SK-N-SH (cell line): ENCODE measurements at places on chromosomes 5 and 9. TPM values are rescaled to one million over a fixed set of nuclear protein-coding genes. Genes with fewer than 3 reads are reported as not detected.
A peak's percentile ranks its signal among the peaks of the same experiment; 100 is the strongest.

- no peak for DNase-seq
Measured at GRCh38 chr9:38234479-38235170, 157.9 kb upstream of the ALDH1B1 start.

- no peak for DNase-seq
Measured at GRCh38 chr5:150608991-150609390, 31.5 kb upstream of the SYNPO start.

DNA sequence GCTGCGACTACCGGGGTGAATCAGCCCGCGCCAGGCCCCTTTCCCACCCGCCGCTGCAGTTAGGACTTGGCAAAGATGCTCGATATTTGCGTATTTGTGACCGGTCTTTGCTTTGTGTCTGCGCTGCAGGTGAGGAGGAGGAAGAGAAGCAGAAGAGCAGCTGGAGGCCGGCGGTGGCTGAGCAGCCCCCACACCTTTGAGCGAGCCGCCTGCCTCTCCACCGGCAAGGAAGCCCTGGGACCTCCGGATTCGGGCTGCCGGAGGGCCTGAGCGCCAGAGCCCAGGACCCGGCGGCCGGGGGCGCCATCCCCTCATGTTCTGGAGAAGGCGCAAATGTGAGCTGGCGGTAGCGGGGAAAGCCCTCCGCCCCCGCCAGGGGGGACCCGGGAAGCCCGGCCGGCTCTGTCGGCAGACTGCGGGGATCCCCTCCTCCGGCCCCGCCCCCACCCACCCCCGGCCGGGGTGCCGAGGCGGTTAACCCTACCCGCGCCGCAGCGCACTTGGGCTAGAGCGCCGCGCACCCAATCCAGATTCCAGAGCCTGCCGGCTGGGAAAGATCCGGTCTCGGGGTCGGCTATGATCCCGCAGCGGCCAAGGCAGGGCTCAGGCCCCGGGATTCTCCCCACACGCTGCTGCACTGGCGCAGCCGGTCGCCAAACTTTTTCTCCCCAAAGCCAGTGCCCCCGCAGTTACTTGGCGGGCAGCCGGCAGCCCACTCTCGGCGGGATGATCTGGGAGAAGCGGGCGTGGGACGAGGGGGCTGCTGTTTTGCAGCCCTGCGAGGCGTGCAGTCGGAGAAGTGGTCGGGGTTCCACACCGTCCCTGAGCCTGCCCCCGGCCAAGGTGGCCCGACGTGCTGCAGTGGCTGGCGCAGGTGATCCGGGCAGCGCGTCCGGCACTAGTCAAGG, 800 bp upstream of the KCNN2 start:
- peak; percentile 60 for DNase-seq

Gene FRMD3
- polyA plus RNA-seq, result 0.89 and 1.3 TPM in 2 replicates

DNA sequence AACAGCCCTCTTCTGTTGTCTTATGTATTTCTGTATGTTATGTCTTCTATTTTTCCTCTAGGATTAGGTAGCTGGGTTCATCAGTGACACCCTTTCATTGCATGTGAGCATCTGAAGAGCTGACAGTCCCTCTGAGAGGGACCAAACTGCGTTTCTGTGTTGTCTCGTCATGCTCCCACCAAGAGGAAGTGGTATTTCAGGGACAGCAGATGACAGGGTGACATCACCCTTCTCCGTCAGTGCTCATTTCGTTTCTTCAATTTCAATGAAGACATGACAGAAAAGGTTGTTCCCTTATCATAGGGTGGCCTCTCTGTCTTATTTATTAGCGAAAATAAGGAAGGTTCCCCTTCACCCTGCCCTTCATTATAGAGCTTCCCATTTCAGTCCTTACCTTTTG, 225.9 kb upstream of the NR4A3 start:
- no peak for DNase-seq

Gene PRXL2C
- 8.4 and 8.7 TPM in 2 replicates for polyA plus RNA-seq

Gene FAM78A
- 1.0 and 1.5 TPM in 2 replicates for polyA plus RNA-seq

DNA sequence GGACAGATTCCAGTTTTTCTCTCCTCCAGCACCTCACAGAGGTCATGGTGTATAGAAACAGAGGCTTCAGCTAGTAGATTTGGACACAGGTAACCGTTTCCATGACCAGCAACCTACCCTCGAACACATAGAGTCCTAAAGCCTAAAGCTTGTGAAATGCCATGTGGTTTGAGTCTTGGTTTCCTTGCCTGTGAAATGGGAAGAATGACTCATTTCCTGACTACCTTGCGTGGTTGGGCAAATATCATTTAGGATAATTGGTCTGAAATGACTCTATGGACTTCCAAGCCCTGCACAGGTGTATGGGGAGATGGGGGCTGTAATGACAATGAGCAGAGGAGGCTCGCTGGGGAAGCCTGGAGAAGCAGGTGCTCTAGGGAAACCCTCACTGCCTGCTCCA, 134.6 kb downstream of the TTLL11 start:
- DNase-seq, result no peak

GRCh38 chr9:6590772-6591384, 54.7 kb downstream of the GLDC start:
- no peak for DNase-seq

- no peak for DNase-seq
Measured at GRCh38 chr5:109452661-109453060, 42.9 kb upstream of the PJA2 start.

Gene CCNJL
- polyA plus RNA-seq, result 6.6 and 7.1 TPM in 2 replicates

Gene PRRC2B
- polyA plus RNA-seq, result 18.5 and 26.3 TPM in 2 replicates
